ENCODE measurements at places on chromosomes 12 and 14.

GRCh38 chr12:103819312-103819711, 21.7 kb downstream of the NT5DC3 start:
- DNase-seq: no peak

DNA sequence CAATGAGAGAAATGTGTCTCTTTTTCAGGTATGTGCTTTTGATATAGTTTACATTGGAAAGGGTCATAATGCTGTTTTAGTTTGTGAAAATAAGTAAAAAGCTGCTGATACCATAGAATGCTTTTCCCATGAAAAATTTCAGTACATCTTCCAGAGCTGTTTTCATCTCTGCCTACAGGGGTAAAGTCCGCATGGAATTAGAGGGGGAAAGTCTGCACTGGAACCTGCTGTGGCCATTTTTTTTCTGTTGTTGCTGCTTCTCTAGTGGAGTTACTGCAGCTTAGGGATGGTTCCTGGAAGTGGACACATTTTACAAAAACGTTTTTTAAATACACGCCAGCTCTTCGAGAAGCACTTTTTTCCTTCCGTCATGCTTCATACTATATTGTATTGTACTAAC, 81.3 kb downstream of the VEZT start:
- no peak for DNase-seq

- no peak for DNase-seq
Observed at GRCh38 chr12:59636945-59637691, 41.3 kb downstream of the SLC16A7 start.

DNA sequence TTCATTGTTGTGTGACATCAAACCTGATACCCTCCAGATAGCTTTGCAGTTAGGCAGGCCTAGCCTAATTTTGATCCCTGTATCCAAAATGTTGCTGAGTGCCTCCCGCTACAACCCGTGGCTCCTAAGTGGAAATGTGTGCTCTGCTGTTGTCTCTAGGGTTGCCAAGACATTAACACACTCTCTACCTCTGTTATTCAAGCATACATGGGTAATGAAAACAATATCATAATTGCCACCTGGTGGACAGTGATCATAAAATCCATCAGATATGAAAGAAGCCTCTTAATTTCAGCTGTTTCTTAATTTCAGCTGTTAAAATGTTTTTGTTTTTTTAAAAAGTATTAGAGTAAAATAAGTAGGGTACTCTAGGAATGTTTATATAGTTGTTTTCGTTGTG, 93.5 kb downstream of the PLEKHA5 start:
- no peak for DNase-seq

DNA sequence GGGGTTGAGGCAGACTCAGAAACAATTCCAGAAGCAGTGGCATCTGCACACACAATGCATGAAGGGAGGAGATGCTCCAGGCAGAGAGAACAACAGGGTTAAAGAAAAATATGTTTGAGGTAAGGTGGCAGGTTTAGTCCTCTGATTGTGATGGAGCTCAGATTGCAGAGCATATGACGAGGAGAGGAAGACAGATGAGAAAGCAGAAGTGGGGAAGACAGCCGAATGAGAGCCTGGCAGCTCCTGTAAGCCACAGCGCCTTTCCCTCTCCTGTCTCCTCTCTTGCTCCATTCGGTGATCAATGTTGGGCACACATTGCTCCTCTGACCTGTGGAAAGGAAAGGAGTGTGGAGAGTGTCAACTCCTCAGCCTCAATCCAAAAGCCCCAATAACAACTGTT, 372.2 kb downstream of the GXYLT1 start:
- DNase-seq: no peak

- no peak for DNase-seq
Observed at GRCh38 chr12:27851311-27851710, 71.3 kb upstream of the MANSC4 start.

DNA sequence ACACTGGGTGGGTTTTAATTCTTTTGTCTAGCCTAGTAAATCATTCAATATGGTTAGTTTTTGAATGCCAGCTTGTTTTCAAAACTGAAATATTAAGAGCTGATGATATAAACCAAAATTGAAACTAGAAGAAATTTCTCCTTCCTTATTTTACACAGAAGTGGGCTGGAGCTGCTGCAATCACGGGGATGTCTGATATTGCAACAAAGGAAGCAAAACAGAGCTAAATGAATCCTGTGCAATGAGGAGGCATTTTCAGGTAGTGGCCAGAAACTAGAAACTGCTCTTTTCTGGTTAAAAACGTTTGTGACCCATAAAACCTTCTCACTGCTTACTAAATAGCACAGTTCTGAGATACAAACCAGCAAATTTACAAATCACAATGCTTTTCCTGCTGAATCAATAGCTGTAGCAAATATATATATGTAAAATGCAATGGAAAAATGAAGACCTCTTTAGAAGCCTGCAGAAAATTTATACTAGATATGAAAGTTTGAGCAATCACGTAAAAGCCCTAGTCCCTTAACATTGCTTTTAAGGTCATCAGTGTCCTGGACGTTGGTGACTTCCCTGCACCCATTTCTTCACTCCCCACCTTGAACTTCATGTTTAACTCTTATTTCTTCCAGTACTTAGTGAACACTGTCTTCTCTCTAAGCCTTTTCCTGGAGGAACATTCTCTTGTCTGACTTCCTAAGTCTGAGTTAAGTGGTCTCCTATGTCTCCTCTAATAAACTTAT, 15.9 kb upstream of the LRRK2 start:
- no peak for DNase-seq

- DNase-seq: no peak
Observed at GRCh38 chr12:114396153-114396868, 9.6 kb downstream of the TBX5 start.

GRCh38 chr12:132481771-132482745, 7.9 kb upstream of the FBRSL1 start:
- DNase-seq: no peak

GRCh38 chr12:84421103-84421502, 491.5 kb downstream of the SLC6A15 start:
- no peak for DNase-seq

GRCh38 chr12:63949902-63950301, 105.4 kb downstream of the SRGAP1 start:
- no peak for DNase-seq

DNA sequence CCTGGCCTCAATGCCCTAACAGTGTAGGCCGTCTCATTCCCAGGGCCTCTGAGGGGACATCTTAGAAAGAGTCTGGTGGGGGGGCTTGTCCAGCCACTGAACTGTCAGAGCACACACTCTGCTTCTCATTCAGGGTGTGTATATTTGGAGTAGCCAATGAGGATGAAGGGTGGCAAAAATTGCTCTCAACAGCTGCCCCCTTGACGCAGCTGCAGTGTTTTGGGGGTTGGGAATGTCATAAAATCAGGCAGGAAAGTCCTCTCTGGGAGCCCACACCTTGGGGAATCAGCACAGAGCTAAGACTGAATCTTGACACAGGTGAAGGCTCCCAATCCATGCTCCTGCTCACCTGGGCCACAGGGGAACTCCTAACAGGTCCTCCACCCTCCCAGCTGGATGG, 1.5 kb downstream of the RASAL1 start:
- DNase-seq: no peak

DNA sequence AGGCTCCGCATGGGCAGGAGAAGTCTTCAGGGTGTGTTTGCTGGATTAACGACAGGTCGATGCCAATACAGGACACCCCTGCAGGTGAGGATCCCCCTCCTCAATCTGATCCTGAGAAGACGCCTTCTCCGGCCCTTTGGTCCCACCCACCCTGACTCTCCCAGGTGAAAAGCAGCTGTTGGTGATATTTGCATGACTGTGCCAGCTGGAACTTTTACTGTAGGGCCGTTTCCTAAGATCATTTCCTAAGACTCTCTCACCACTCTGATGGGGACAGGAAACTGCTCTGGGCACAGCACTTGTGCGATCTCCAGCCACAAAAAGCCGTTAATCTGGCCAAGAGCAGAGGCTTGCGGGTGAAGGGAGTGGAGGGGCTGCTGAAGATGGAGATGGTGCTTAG, 16.8 kb upstream of the EIF5 start:
- DNase-seq: no peak

- DNase-seq: no peak
Observed at GRCh38 chr14:90061685-90062126, at the start of gene KCNK13. Gene KCNK13, plus strand, starts transcription at chr14:90061994. Its CDS starts 212 bp downstream, at chr14:90062206.

DNA sequence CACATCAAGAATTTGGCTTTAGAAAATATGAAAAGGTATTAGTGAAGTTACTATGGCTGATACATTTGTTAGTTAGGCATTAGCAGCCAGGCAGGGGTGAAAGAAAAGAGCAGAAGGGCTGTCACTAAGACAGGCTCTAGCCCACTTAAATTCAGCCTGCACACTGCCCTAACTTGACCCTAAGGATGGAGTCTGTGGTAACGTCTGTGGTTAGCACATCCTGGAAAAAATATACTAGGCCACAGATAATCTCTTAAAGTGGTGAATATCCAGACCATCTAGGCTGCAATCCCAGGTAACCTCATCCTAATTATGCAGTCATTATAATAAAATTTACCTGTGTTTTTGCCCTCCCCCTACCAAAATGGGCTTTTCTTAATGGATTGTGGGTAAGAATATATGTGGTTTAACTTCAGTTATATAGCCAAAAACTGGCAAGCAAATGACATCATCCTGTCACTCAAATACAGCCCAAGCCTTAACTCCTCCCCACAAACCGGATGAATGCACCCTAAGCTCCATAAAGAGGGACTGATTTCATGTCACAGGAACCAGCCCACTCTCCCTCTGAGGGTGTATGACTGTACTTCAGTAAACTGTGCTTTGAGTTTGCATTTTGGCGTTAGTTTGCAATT, 440.9 kb downstream of the LRFN5 start:
- DNase-seq: no peak

- DNase-seq: no peak
Observed at GRCh38 chr14:28762303-28762954, 4.2 kb upstream of the FOXG1 start.

- no peak for DNase-seq
Observed at GRCh38 chr12:121223292-121224285, 13.7 kb downstream of the P2RX4 start.

DNA sequence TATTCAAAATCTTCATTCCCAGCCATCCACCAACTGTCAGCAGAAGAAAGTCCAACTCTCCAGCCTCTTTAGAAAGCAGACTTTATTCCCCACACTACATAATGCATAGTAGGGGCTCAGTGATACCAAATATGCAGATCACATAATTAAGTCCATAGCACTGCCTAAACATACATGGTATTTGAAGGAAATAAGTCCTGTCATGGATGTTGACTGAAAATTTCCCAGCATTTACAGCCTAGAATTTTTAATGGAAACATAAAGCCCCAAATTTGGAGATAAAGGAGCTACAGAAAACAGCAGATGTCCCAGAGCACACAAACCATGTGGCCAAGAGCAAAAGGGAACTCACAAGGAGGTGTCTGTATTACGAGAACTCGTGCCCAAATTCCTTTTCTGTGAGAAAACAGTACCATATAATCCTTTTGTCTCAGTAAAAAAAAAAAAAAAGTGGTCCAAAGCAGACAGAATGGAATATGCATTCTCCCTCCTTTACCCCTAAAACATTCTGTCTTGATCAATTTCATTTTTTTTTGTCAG, 920.5 kb downstream of the NRXN3 start:
- DNase-seq: no peak

DNA sequence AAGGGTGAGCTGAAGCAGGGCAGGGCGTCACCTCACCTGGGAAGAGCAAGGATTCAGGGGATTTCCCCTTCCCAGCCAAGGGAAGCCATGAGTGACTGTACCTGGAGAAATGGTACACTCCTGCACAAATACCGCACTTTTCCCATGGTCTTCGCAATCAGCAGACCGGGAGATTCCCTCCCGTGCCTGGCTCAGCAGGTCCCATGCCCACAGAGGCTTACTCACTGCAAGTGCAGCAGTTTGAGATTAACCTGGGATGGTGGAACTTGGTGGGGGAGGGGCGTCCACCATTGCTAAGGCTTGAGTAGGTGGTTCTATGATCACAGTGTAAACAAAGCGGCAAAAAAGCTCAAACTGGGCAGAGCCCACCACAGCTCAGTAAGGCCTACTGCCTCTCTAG, 11.0 kb upstream of the DHRS4 start:
- no peak for DNase-seq

- no peak for DNase-seq
Observed at GRCh38 chr14:106562451-106562850, 1036.1 kb downstream of the TMEM121 start.

DNA sequence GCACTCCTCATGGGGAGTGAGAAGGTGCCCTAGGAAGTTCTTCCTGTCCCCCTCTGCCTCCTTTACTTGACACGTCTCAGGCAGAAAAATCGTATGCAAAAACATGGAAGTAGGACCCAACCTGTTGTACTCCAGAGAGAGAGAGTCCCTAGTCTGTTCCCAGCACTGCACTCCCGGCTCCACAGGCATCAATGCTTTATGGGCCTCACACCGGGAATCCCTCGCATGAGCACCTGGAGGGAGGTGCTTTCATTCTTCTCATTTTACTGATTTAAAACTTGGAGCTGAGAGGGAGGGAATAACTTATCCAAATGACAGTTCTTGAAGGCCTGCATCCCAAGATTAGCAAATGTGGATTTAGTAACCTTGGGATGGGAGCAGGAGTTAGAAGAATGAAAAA, 1101.4 kb downstream of the BCL11B start:
- no peak for DNase-seq

DNA sequence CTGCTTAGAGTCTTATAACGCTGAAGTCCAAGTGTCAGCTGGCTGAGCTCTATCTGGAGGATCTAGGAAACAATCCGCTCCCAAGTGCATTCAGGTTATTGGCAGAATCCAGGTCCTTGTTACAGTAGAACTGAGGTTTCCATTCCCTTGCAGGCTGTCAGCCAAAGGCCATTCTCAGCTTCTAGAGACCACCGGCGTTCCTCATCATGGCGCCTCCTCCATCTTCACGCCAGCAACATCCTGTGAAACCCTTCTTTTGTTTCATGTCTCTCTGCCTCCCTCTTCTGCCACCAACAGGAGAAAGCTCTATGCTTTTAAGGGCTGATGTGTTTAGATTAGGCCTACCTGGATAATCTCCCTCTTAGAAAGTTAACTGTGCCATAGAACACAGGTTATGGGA, 133.0 kb upstream of the RASSF8 start:
- no peak for DNase-seq

GRCh38 chr14:34465069-34465859, 3.2 kb upstream of the SPTSSA start:
- no peak for DNase-seq

DNA sequence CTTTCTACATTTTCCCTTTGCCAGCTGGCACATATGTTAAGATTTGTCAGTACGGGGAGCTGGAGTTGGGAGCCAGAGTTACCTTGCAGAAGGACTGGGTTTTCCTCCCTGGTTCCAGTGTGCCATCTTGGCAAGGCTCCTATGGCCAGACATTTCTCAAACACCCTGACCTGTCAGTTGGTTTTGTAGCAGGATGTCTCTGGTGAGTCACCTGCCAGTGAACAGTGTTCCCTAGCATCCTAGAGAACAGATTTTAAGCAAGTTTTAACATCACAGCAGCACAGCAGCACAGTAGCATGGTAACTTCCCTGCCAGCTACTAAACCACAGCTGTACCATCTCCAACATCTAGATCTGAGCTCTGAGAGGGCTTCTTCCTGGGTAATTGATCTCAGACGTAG, 26.2 kb upstream of the KTN1 start:
- DNase-seq: no peak

DNA sequence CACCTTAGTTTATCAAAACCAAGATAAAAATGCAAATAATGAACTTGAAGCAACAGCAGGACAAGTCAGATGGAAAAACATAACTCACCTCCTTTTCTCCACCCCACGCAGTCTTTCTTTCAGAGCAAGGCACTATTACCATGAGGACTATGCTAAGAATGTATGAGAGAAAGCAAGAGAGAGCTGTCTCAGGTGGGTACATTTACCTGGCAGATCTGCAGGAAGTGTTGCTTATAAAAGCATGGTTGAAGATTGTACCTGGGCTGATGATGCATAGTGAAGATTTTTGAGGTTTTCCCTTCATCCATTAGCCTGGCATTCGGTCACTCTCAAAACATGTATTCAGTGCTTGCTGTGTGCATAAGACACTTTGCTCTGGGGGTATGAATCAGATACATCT, 68.8 kb upstream of the IFNG-AS1 start:
- no peak for DNase-seq

Measured in cortex of kidney (tissue), 1 donor.